Cardiac fibroblast (primary cell): ENCODE measurements at places on chromosomes 4 and X.

DNA sequence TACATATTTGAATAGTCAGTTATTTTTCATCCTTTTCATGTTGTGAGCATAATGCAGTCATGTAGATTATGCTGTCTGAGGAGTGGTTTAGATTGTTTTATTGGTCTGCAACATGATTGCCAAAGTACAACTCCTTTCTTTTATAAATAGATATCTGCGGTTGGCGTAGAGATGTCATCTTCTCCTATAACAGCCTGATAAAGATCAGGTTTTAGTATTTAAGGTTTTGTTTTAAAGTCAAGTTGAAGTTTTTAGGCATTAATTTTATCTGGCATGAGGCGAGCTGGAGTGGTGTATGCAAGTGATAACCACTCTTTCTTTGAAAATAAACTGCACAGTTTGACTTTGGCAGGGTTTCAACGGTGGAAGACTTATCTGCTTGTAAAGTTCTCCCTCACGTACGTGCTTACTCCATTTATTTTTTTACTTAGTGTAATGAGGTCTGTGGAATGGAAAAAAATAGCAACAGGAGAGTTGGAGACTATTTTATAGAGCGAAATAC, 126.3 kb downstream of the FBXO8 start:
- peak; percentile 68 for DNase-seq

DNA sequence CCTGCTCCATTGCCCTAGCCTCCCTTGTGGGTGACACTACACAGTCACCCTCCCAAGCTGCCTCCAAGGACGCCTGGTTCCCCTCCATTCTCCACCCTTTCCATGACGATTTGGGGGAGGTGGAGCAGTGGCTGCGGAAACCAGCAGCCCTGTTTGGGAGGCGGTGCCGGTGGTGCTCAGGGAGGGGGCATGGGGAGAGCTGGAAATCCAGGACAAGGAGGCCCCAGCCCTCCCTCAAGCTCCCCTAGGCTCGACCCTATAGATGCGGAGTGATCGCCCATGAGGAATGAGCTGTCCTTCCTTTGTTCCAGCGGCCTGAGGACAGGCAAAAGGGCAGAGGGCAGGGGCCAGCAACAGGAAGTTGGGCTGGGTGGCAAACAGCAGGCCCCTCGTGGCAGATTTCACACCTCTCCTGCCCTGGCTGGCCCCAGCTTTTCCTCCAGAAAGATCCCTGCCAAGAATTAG, 3.6 kb upstream of the RENBP start:
- DNase-seq = no peak

DNA sequence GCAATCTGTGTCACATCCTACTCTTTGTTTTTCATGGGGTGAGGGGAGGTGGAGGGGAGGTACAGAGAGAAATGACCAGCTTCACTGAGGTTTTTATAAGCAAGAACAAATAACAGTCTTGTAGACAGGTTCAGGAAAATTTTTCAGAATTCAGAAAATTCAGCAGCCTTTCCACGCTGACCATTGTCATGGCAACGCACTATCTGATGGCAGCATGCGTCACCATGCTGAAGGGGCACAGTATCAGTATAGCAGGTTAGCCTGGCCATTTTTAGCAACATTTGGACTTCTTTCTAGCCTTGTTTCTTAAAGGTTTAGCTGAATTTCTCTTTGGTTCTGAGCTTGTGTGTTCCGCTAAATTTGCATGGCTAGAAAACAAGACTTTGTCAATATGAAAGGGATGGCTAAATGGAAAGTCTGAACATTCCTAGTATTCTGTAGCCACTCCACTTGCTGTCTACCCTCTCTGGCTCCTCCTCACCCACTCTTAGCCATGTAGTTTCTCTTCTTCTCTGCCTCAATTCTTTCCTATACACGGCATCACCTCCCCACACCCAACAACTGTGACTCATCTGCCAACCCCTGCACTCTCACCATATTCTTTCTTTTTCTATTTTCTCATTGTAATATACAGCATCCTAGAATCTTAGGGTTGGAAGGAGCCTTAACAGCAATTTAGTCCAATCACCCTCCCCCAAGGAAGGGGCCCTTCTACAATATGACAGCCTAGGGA, 42.7 kb upstream of the CITED1 start:
- DNase-seq = no peak

GRCh38 chrX:118502161-118502789, 6.7 kb downstream of the DOCK11 start:
- peak; percentile 29 for DNase-seq

GRCh38 chr4:91914176-91914804, 389.5 kb upstream of the GRID2 start:
- DNase-seq = no peak

DNA sequence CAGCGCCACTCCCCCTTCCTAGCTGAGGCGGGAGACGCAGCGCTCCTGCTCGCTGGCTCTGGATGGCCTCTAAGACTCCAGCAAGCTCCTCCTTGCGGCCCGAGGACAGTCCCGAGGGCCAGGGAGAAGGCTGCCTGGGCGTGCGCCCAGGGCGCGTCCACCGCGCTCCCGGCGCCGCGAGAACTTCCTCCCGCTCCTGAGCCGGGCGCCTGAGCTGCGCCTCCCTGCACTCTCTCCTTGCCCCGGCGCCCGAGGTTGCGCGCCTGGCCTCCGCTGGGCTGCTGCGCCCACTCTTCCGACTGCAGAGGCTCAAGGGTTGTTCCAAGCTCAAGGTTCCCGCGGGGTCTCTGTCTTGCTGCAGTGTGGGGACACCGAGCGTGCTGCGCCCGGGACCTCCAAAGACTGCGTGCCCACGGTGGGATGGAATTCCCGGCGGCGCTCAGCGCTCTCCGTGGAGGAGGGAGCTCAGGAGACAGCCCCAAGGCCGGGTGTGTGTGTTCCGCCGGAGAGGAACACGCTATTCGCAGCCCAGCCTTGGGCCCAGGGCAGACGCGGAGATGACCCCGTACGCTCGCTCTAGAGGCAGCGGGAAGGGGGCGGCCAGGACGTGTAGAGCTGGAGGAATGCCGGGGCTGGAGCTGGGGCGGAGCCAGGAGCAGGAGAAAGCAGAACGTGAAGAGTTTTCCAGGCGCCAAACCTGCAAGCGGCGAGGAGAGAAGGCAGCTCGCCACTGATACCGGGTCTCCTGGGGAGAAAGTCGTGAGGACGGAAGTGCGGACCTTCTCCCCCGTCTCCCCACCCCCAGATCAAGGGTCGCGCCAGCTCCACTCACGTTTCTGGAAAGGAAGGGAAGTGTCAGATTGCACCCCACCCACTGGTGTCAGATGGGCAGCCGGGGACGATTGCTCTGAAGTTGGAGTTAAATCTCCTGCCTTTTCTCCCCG, at the start of gene ARHGAP6:
ARHGAP6 (minus strand) TSS at position 753 of the 944 bp plus-strand sequence. CDS start 1,092 bp downstream, outside the sequence.
- peak; percentile 72 for DNase-seq

GRCh38 chr4:53618321-53618720, 27.0 kb upstream of the LNX1 start:
- DNase-seq = no peak
